Pulmonary artery endothelial cell (primary cell): ENCODE measurements at places on chromosomes 2 and 18. TPM values are rescaled to one million over a fixed set of nuclear protein-coding genes. Genes with fewer than 3 reads are reported as not detected.

GRCh38 chr18:11689669-11690565, 853 bp downstream of the GNAL start:
- DNase-seq: no peak

- no peak for DNase-seq
These were observed 111.8 kb downstream of the CELF4 start for GRCh38 chr18:37453752-37454151.

- no peak for DNase-seq
These were observed 120.7 kb upstream of the PXDN start for GRCh38 chr2:1864981-1865421.

SERPINB13 gene
- total RNA-seq: not detected in 2 replicates

LOXHD1 gene
- not detected in 2 replicates for total RNA-seq

ARHGEF33 gene
- total RNA-seq: 0.07 and 0.11 TPM in 2 replicates

BCL11A gene
- total RNA-seq: 0.04 and 0.07 TPM in 2 replicates

DNA sequence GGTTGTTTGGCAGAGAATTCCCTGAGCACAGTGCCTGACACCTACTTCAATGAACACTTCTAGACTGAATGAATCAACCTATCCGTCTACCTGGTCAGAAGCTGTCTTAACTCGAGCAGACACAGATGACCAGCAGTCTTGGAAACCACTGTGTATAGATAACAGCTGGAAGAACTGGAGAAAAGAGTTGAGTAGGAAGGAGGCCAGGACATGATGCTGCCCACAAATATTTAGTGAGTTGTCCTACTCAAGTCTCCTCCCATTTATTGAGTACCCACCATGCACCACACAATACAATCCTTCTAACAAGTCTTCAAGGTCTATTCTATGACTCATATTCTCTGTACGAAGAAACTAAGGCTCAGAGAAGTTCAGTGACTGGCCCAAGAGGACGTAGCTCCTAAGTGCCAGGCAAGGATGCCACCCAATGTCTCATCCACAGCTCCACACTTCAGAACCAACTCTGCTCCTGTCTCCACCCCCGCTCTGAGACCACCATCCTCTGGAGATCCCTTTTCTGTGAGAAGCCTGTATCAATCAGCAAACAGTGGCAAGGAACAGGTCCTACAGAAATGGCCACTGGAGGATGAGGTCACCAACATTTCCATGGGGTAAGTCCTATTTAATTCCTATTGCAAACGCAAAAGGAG, 62.2 kb downstream of the GALNT14 start:
- DNase-seq: no peak

EMX1 gene
- not detected in 2 replicates for total RNA-seq

CXXC1 gene
- total RNA-seq: 40.8 and 52.1 TPM in 2 replicates

DNA sequence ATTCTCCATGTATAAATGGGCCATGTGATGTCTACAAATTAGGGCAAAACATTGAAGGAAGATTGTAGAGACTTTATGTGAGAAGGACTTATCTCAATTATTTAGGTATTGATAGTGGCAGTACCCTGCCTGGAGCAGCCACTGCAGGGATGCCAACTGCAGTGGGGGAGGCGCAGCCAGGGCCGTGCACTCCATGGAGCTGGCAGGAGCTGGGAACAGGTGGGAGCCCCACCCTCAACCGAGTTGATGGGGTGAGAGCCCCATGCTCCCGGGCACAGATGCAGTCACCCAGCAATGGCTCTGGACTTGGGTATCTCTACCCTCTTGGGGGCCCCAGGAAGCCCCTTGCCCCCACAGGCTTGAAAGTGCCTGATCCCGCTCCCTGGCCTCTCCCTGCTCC, 564.3 kb downstream of the SLC4A3 start:
- no peak for DNase-seq

GRCh38 chr2:239285071-239285931, 115.5 kb downstream of the HDAC4 start:
- no peak for DNase-seq

DNA sequence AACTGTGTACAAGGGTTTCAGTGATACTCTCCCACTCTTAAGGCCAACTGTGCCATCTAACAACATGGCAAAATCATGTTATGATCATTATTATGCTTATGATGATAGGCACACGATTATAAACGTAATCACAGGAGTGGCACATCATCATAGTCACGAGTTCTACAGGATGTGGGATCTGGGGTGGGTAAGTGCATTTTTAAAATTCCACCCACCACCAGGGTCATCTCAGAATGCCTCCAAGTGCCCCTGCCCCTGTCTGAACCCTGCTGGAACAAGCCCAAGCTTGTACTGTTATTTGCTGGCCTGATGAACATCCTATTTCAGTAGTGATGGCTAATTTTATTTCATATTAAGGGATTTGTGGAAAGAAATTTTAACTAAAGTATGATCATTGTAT, 117.8 kb downstream of the PTPRM start:
- DNase-seq: no peak

- no peak for DNase-seq
These were observed 28.1 kb upstream of the CHST9 start for GRCh38 chr18:27213123-27213717.

- no peak for DNase-seq
These were observed 29.9 kb downstream of the HK2 start for GRCh38 chr2:74863802-74864248.

GRCh38 chr18:69002233-69002632, 204.4 kb downstream of the CCDC102B start:
- DNase-seq: no peak

DNA sequence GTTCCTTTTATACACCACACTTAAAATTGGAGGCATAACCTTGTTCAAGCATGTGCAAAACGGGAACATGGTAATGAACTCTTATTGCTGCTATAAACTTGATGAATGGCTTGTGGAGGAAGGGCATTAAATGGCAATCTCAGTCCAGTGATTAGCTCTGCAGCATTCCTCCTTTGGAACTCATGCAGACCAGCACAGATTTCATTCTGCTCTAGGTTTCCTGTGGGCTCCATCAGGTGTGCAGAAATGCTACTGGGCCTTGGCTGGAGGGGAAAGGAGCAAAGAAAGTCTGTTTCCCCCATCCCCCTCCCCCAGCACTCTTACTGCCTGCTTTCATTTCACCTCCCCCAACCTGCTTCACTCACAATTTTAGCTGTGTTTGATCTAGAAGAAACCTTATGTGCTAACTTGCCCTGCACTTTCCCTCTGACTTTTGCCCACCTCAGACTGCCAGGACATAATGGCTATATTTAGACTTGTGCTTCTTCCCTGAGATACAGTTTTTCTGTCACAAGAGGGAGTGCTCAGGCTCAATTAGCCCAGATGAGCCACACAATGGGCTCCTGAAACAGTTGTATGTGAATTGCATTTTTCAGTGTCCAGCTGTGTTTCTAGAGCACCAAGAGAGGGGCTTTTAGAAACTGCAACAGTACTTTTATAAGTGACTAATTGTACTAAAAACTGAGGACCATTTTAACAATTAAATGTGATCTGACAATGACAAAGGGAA, 109.8 kb downstream of the FSHR start:
- no peak for DNase-seq

TRIM43 gene
- not detected in 2 replicates for total RNA-seq

RAPGEF4 gene
- 5.3 and 6.1 TPM in 2 replicates for total RNA-seq

DNA sequence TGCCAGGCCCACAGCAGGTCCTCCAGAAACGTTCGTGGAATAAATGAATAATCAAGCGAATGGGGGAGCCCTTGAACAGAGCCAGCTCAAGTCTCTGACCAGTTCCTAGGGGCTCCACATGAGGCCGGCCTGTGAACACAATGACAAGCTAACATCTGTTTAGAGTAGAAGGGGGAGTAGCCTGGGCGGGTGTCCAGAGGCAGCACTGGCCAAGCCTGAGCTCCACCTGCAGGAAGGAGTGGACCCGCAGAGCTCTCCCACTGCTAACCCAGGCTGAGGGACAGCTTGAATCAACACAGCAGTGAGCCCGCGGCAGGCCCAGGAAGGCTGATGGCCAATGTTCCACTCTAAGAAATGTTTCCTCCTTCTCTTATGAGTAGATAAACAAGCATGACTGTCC, 234.8 kb upstream of the RAB6C start:
- DNase-seq: no peak

GRCh38 chr2:71291398-71291797, 40.2 kb upstream of the ZNF638 start:
- DNase-seq: no peak

DNA sequence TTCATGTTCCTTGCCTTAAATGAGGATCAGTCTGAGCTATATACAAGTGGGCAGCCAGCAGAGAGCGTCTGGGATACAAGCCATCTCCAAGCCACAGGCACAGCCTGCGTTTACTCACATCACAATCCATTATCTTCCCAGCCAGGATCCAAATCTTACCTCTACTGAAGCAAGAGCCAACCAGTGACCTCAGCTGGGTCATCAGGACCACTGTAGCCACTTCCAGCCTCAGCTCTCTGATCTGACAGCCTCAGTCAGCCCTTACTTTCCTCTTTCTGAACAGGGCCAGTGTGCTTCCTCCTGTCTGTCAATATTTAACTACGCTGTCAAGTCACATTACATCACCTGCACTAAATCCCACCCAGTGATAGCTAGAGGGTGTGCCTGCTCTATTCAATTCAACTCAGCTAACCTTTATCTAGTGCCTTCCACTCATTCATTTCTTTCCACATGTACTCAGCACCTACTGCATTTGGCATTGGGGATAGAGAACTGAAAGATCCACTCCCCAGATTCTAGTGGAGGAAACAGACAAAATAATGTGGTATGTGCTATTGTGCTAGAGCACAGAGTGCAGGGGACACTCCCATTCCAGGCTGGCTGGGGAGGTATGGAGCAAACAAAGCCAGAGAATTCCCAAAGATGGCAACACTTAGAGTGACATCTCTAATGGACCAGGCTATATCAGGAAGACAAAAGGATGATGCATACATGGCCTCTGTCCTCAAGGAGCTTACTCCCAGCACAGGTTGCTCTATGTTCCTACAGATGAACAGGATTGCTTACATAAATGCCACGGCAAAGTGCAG, 146.5 kb downstream of the NCKAP5 start:
- no peak for DNase-seq

IKZF2 gene
- 0.73 and 1.4 TPM in 2 replicates for total RNA-seq

DNA sequence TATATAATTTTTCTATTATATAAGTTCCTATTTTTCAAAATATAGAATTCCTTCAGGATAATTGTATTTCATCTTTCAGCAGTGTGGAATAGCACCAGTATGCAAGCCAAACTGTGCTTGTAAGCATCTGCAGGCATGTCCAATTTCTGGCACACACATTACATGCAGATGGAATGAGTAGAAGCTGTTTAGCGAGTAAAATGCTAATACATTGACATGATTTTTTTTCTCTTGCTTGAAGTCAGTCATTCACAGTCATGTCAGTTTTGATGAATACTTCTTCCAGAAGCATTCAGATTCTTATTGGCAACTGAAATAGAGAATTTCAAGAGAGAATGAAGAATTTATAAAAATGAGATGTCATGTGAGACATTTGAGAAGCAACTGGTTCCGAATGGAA, 109.4 kb downstream of the CERS6 start:
- no peak for DNase-seq

DNA sequence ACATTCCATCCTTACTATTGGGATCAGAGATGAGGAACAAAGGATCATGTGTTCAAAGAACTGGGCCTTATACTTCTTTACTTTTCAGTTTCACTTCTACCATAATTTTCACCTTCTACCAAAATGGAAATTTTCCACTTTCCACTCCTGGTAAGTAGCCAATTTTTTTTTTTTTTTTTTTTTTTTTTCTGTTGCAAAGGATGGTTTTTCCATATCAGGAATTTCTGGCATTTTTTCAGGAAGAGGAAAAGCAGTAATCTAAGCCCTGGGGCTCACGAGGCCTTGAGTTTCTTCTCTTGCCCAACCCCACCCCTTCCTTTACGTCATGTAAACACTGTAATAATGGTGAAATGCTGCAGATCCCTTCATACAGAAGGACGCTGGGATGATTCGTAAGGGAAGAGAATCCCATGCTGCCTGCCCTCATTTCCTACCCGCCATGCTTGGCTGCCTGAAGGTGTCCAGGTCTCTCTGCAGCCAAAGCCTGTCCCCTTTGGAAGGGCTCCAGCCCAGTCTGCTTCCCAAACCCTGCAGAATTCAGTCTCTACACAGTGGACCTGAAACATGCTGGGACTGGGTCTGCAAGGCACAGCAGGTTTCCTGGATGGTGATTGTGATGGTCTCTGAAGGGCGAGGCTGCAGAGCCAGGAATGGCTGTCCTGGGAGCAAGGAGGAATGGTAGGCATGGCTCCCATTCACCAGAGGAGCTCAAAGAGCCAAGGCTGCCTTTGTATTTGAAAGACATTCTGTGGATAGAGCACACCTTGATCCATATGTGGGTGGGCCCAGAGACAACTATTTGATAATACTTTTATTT, 57.0 kb downstream of the EFR3B start:
- peak; percentile 72 for DNase-seq

SKOR2 gene
- not detected in 2 replicates for total RNA-seq

RNU2-63P gene
- 66.2 TPM in 1 of 2 replicates, not detected in the other for total RNA-seq

ROCK2 gene
- 53.4 and 77.8 TPM in 2 replicates for total RNA-seq
